CD4-positive, alpha-beta T cell treated with Interleukin-21 for 1 hour (primary cell): ENCODE measurements at places on chromosomes 3 and 15.

GRCh38 chr3:12345584-12346494, 57.0 kb downstream of the PPARG start:
- DNase-seq, result no peak

- DNase-seq, result no peak
These were observed 1.0 kb upstream of the P2RY13 start for GRCh38 chr3:151330379-151330778.

GRCh38 chr15:64739577-64740143, 35.7 kb downstream of the RBPMS2 start:
- DNase-seq, result no peak

- DNase-seq, result no peak
These were observed 6.6 kb upstream of the TPRG1 start for GRCh38 chr3:189165092-189165612.

GRCh38 chr3:56443372-56443771, 24.9 kb downstream of the ERC2 start:
- DNase-seq, result no peak
